Cortex of kidney (tissue), 1 donor: ENCODE measurements at places on chromosomes 2 and 18.

- DNase-seq, result no peak
Measured at GRCh38 chr18:28365411-28365831, 188.5 kb upstream of the CDH2 start.

DNA sequence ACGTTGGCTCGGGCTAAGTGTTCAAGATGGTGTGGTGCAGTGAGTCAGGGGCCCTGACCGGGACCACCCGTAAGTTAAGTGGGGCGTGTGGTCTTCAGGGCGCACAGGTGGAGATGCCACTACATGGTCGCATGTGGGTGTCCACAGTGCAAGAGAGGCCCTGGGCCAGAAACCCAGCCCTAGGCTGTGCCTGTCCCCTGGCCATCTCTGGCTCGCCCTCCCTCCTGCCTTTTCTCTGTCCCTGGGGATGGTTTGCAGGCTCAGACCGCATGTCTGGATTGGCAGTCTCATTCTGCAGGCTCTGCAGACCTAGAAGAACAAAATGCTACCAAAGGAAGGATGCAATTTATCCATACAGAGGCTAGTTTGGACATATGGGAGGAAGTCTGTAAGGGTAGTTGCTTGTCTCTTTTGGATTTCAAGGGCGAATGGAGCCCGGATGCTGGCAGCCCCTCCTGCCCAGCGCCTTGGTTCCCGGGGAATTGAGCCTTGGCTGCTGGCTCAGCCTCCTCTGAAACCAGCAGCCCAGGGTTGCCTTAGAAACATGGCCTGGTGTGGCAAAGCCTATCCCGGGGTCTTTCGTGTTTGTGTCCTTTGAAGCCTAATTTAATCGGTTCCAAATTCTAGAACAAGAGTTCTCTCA lies 417.5 kb upstream of the HS6ST1 start:
- DNase-seq, result no peak

DNA sequence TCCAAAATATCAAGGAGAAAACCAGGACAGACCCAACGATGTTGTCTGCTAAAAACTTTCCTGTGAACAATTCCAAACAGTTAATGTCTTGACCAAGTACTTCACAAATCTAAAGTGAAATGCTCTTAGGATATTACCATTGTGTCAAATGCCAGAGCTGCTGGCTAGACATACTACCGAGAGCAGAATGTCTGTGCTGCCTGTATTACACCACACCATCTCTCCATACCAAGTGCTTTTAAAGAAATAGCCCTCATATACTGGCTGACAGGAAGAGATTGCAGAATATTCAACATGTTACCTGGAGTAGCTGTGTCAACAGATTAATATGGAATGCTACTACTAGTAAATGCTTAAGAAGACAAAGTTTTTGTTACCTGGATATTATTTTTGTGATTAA lies 18.6 kb downstream of the IAH1 start:
- no peak for DNase-seq

GRCh38 chr18:25813110-25813509 lies 277.3 kb downstream of the SS18 start:
- no peak for DNase-seq

DNA sequence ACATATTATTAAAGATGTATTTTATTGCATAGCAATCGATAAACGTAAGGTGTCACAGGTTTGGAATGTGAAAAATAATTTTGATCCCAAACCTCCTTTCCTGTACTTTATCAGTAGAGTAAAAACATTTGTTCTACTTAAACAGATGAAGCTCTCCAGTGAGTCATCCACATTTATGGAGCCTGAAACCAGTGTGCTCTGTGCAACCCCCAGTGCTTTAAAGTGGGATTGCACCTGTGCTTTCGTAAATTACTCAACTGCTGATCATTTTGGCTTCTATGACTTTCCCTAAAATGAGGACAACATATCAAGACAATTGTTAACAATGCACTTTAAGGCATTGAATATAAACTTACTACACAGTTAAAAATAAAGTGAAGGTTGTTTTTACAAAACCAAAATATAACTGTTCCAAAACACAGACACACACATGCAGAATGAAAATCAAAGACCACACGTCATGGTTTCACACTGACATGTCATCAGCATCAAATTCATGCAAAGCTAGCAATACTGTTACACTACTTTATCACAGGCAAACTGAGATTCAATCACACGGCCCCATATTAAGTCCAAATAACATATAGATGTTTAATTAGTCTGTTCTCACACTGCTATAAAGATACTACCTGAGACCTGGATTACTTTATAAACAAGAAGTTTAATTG lies 9.7 kb downstream of the TMEM18 start:
- no peak for DNase-seq

DNA sequence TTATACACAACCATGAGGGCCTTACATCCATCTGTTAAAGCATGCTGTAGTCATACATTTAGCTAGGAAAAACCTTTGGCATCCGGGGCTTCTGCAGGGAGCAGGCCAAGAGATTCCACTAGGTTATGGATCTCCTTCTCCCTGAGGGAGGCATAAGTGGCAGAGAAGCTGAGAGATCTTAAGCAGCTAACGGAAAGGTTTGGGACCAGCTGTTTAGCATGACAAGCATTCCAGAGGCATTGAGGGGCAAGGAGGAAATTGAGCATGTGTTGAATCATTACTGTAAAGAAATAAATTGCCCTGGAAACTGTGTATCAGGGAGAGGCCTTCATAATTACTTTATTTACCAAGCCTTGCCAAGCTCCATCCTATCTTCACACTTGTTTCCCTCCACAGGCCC lies 643.1 kb downstream of the CNTNAP5 start:
- DNase-seq, result no peak
